GM04504 (cell line): ENCODE measurements at places on chromosomes 13 and 19.

GRCh38 chr13:94270556-94270955 is 208.9 kb downstream of the DCT start:
- no peak for DNase-seq

GRCh38 chr19:50928831-50929230 is 17.6 kb upstream of the KLK4 start:
- DNase-seq, result no peak

DNA sequence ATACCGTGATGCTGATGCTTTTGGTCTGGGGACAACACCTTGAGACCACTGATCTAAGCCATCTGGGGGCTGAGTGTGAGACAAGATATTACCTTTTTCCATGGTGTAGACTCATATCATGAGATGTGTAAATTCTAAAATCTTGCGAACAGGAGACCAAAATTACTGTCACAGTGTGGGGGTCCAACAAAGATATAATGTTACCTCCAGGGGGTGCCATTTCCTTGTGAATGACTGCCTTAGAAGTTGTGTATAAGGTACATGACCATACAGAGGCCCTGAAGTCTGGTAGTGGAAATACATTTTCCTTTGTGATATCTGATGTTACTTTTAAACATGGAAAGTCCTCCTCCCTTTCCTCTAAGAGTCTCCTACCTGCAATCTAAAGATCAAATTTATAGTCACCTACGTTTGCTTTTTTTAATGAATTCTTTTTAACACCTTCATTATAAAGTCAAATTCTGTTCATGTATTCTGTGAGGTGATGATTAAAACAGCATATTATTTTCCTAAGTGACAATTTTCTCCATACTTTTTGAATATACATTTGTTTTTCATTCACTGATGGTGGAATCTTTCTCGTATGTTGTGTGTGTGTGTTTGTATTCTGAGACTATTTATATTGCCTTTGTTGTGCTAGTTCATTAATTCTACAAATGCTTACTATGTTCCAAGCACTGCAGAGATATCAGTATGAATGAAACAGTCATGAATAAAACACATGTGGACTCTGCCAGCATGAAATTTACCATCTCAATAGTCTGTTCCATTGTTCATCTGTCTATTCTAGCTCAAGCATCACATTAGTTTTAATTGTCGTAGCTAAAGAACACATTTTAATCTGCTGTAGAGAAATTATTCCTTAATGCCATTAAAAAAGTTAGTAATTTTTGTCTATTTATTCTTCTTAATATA is 113.7 kb downstream of the RFC3 start:
- peak; percentile 32 for DNase-seq

DNA sequence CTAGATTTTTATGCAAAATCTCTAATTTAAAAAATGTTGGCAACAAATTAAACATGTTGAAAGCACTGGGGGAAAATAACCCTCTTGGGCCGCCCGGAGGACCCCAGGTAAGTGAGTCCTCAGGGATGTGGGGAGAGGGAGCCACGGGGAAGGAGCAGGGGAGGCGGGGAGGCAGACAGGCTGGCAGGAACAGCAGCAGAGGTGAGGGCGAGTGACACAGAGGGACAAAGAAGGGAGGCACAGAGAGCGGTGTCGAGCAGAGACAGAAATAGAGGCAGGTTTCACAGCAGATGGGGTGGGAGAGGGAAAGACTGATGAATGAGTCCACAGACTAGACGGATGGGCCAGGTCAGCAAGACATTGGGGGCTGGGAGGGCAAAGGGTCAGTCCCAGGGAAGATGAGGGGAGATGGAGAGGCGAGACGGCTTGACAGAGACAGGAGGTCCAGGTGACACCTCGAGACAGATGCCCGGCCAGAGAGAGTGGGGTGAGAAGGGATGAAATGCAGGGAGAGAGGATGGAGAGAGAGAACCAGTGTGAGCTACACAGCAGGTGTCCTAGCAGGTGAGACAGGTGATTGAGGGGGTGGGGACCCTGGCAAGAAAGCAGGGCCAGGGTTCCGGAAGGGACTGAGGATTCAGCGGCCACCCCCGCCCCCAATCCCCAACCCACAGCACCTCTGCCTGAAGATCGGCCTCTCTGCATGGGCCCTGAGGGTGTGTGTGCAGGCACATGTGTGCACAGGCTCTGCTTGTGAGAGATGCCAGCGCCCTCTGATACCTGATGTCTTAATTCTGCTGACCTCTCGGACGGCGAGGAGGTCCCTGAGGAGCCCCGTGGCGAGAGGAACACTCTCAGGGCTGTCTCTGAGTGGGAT is 3.8 kb downstream of the LRRC4B start:
- DNase-seq, result no peak

DNA sequence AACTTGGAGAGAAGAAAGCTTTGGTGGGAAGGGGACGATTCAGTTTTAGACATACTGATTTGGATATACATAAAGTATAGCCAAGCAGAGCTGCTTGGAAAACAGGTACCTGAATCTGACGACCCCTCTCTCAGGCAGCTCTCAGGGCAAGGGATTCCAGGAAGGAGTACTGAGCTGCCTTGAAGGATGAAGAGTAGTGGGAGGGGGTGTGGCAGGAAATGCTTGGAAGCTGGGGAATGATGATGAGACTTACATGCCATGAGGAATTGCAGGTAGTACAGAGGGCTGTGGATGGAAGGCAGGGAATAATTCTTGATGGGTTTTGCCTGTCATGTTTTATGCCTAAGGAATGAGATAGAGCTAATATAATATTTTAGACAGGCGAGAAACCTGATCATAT is 38.7 kb downstream of the HTR2A start:
- no peak for DNase-seq

GRCh38 chr13:58843567-58843966 is 1212.0 kb downstream of the PCDH17 start:
- no peak for DNase-seq

DNA sequence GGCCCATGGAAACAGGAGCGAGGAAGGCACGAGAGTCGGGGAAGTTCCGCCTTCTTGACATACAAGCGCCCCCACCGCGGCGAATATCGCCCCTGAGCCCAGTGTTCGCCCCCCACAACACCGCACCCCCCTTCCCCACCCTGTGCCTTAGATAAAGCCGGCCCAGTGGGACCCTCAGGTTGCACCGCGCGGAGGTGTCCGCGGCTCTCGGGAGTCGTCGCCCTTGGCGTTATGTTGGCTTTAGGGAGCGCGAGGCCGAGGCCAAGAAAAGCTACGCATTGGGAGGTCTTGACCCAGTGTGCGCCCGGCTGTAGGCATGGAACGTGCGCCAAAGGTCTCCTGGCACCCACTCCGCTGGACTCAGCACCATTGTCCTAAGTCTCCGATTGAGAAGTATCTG is 603 bp upstream of the ZNF132 start:
- DNase-seq, result no peak

GRCh38 chr13:59279028-59279427 is 884.7 kb downstream of the DIAPH3 start:
- no peak for DNase-seq

DNA sequence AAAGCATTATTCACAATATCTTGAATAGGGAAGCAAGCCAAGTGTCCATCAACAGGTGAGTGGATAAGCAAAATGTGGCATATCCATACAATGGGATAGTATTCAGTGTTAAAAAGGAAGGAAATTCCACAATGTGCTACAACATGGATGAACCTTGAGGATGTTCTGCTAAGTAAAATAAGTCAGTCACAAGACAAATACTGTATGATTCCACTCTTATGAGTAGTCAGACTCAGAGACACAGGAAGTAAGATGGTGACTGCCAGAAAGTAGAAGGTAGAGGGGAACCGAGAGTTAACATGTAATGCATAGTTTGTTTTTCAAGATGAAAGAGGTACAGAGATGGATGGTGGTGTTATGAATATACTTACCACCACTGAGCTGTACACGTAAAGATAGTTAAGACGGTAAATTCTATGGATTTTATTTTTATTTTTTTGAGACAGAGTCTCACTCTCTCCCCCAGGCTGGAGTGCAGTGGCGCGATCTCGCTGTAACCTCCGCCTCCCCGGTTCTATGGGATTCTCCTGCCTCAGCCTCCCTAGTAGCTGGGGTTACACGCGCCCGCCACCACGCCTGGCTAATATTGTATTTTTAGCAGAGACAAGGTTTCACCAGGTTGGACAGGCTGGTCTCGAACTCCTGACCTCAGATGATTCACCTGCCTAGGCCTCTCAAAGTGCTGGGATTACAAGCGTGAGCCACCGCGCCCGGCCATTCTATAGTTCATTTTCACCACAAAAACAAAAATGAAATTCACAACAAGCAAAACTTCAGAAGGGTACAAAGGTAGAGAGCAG is 1.0 kb upstream of the CHAMP1 start:
- DNase-seq, result no peak

GRCh38 chr13:81658598-81659370 is 1317.9 kb upstream of the SPRY2 start:
- DNase-seq, result no peak

DNA sequence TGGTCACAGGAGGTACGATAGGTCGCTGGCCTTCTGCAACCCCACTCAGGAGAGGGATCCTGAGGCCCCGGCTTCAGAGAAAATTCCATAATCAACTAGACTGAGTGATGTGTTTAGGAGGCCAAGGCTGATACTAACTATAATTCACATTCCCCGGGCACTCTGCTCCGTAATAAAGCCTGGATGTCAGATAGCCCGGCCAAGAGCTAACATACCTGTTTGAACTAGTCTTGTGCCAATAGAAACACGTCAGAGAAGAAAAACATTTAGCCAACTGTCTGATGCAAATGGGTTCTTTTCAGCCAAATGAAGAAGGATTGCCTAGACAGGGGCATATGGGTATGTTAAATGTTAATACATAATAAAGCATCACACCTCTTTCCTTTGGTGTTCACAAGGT is 204.2 kb downstream of the TSHZ3 start:
- DNase-seq, result no peak

DNA sequence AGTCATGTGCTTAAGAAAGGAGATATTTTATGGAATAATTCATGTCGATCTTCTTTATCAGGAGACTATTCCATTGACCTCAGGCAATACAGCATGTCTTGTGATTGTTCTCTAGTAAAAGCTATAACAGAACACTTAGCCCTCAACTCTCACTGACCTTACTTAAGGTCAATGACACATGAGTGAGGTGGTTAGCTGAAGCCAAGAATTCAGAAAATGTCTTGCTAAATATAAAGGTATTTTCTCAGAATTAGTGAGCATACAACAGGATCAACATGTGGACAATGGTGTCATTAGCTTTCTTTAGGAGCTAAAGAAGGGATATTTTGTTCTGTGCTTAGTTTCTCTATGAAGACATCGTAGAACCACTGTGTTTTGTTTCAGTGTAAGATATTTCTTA is 1730.4 kb upstream of the SLC10A2 start:
- DNase-seq, result no peak
